Stimulated activated CD8-positive, alpha-beta memory T cell treated with anti-CD3 and anti-CD28 coated beads, Interleukin-4, amount 100 ng/mL, for 1 hour (primary cell): ENCODE measurements at places on chromosomes 2 and 18.

- no peak for DNase-seq
Observed at GRCh38 chr2:190342611-190343010, 778 bp upstream of the INPP1 start.

GRCh38 chr18:32669549-32670165 lies 103.2 kb downstream of the KLHL14 start:
- no peak for DNase-seq

DNA sequence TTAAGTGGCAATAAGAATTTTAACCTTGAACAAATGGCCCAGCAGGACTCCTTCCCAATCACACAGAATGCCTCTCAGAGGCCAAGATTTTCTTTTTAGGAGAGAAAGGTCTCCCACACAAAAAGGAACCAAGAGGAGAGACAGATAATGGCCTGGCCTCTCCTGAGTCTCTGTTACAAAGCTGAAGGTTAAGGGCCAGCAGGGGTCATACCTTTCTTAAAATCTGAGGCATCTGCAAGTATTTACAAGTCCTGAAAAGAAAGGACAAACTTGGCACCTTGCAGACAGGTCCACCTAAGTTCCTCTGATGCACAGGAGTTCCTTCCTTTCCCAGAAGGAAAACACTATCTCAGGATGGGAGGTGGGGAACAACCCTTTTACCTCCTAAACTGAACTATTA lies 142.3 kb downstream of the TMEM163 start:
- no peak for DNase-seq

GRCh38 chr2:129014432-129014831 lies 695.8 kb upstream of the HS6ST1 start:
- no peak for DNase-seq

DNA sequence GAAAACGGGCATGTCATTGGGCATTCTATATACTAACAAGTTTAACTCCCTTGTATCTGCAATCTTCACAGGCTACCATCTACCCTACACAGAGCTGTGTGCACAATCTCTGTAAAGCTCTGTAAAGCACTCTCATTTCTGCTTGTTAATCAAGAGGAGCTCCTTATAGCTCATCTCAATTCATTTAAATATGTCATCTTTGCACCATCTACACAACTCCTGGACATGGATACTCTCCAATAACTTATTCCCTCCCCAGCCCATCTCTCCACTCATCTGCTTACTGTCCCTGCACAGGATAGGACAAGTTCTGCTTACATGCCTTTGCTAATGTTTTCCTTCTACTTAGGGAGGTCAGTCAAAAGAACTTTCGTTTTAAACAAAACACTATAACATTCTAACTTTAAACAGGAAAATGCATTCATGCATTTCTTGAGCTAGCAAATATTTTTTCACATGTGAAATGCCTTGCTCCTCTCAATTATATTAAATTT lies 61.4 kb downstream of the DPP4 start:
- no peak for DNase-seq

GRCh38 chr2:224127871-224128501 lies 88.9 kb upstream of the SERPINE2 start:
- no peak for DNase-seq

GRCh38 chr2:188333751-188334524 lies 42.3 kb downstream of the GULP1 start:
- DNase-seq: no peak

GRCh38 chr2:217711188-217711587 lies 291.6 kb downstream of the TNS1 start:
- DNase-seq: no peak

GRCh38 chr18:12336887-12337286 lies 28.8 kb downstream of the TUBB6 start:
- DNase-seq: no peak

GRCh38 chr2:39851651-39852110 lies 72.6 kb upstream of the THUMPD2 start:
- DNase-seq: no peak

GRCh38 chr18:44036501-44036900 lies 644.2 kb upstream of the SETBP1 start:
- no peak for DNase-seq

DNA sequence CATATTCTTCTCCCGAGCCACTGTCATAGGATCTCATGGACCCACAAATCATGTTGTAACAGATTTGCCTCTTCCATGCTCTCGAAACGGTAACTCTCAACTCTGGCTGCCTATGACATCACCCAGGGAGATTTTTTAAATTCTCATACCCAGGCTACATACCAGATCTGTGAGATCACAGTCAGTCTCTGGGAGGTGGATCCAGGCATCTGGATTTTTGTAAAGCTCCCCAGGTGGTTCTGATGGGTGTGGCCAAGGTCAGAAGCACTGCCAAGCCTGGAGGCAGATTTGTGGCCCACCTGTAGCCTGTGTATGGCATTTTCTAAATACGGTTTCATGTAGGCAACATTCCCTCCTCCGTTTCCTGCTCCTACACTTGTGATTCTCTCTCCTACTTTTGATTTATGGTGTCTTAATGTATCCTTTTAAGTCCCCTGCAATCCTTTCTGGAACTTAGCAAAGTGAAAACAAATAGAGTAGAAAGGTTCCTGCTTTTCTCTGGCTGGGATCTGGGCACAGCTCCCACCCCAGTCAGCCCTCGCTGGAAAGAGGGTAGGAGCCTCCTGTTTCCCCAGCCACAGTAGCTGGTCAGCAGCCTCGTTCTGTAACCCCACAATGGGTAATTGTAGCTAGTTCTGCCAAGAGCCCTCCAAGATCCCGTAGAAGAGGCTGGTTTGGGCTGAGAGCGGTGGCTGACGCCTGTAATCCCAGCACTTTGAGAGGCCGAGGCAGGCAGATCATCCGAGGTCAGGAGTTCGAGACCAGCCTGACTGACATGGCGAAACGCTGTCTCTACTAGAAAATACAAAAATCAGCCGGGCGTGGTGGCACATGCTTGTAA lies 96.2 kb downstream of the KLHL29 start:
- no peak for DNase-seq

- DNase-seq: no peak
Observed at GRCh38 chr2:9652898-9653479, 22.2 kb upstream of the YWHAQ start.

DNA sequence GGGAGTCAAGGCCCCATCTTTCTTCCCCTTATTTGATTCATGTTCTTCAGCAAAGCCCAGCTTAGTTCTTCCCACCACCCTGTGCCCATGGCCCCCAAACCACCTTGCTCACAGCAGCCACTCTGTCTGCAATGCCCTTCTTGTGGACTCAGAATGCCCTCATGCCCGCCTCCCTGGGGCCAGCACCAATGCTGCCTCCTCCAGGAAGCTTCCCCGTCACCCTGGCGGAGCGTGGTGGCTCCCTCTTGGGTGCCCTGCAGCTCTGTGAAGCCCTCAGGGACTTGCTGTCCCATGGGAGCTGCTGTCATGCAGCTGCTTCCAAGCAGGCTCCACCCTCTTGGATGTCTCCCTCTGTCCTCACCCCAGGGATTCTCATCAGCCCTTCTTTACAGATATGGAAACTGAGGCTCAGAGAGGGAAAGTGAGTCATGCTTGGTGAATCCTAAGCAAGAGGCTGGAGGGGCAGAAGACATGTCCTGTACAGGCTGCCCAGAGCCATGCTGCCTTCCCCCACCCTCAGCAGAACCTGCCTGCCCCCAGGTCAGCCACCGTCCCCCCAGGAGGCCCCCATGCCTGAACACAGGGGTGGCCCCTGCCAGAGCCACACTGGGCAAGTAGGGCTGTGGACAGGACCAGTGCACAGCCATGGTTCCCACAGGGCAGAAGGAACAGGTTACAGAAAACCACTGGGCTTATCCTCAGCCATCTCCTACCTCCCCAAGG lies 11.8 kb upstream of the DUSP2 start:
- DNase-seq: no peak

GRCh38 chr2:15684161-15685039 lies 92.7 kb downstream of the DDX1 start:
- no peak for DNase-seq

DNA sequence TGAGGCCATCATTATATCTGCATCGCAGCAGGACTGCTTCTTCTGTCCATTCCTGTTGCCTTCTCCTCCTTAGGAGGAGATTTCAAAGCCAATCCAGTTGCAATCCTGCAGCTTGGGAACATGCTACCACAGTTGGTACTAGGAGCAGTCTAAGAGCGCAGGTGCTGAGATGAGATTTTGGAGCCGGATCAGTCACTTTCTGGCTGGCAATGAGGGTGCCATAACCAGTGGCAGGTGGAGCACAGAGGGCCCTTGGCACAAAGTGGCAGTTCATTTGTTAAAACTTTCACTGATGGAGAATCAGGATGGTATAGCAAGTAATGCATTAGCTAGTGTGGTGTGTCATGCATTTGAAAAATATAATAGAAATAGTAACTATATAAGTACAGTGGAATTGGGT lies 173.7 kb upstream of the ATP5MC3 start:
- DNase-seq: no peak

- DNase-seq: no peak
Observed at GRCh38 chr2:133802409-133803039, 234.3 kb upstream of the NCKAP5 start.

- DNase-seq: no peak
Observed at GRCh38 chr18:74204526-74205152, 56.3 kb downstream of the TIMM21 start.

- DNase-seq: no peak
Observed at GRCh38 chr2:64390586-64390985, 63.4 kb upstream of the LGALSL start.

- no peak for DNase-seq
Observed at GRCh38 chr2:134197445-134197844, 56.4 kb upstream of the MGAT5 start.

DNA sequence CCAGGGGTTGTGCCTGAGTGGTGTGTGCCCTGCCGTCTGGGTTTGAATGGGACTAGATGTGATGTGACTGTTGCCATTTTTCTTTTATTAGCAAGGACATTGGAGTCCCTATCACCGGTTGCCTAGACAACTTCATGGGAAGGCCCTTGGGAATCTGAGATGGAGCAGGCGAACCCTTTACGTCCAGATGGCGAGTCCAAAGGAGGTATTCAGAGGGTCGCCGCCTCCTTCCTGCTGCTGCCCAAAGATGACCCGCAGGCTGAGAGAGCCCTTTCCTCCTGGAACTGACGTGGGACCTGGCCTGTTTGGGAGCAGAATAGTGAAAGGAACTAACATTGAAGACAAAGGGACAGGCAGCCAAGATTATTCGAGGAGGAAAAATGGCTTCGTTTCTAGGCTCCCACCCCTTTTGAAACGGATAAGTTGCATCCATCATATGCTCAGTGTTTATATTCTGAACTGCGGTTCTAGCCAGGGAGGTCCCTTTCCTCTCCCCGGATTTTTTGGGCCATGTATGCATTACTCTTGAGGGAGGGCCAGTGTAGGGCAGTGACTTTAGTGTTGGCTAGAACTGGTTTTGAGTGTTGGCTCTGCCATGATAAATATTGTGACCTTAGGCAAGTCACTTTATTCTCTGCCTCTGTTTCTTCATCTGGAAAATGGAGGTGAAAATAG lies 673 bp downstream of the CENPO start:
- DNase-seq: no peak

- DNase-seq: no peak
Observed at GRCh38 chr2:190881084-190881597, 520 bp downstream of the GLS start.

GRCh38 chr2:215314896-215315295 lies 3.0 kb downstream of the ATIC start:
- no peak for DNase-seq
